ENCODE measurements at places on chromosomes 5 and 9.

- DNase-seq, result no peak
These were observed 414.1 kb upstream of the MEF2C start for GRCh38 chr5:89297066-89297465.

- DNase-seq, result peak; percentile 37
These were observed 38.8 kb upstream of the LIFR start for GRCh38 chr5:38595132-38595745.

DNA sequence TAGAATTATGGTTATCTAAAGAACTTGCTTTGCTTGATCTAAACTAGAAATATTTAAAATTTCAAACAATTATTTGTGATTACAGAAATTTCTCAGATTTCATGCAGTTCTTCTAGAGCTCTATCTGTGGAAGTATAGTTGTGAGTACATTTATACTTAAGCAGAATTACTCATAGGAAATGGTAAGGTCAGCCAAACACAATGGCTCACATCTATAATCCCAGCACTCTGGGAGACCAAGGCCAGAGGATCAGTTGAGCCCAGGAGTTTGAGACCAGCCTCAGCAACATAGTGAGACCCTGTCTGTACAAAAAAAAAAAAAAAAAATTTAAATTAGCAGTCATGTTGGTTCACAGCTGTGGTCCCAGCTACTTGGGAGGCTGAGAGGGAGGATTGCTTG, 71.0 kb downstream of the INVS start:
- DNase-seq, result no peak

- no peak for DNase-seq
These were observed 2.1 kb upstream of the TTLL11 start for GRCh38 chr9:122095010-122095767.

- no peak for DNase-seq
These were observed 49.4 kb downstream of the FRMPD1 start for GRCh38 chr9:37700131-37700530.

DNA sequence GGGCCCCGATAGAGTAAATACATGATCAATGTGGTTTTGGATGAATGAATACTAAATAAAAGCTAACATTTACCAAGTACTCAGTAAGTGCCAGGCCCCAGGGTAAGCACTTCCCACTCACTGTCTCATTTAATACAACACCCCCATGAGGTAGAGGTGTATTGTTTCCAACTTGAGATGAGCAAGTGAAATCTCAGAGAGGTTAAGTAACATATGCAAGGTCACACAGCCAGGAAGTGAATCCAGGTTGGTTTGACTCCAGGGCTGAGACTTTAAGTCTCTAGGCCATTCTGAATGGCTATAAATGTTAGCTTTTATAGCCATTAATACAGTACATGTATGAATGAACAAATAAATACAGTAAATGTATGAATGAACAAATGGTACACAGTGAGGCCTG, 39.4 kb downstream of the LHX2 start:
- DNase-seq, result no peak

DNA sequence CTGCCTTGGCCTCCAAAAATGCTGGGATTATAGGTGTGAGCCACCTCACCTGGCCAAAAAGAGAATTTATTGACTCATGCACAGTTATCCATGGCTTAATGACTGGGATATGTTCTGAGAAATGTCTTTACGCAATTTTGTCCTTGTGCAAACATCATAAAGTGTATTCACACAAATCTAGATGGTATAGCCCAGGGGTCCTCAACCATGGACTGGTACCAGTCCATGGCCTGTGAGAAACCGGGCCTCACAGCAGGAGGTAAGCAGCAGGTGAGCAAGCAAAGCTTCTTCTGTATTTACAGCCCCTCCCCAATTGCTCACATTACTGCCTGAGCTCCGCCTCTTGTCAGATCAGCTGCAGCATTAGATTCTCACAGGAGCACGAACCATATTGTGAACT, 12.4 kb upstream of the SIL1 start:
- no peak for DNase-seq
